GM04504 (cell line): ENCODE measurements at places on chromosomes 7 and 10.
A peak's percentile ranks its signal among the peaks of the same experiment; 100 is the strongest.

DNA sequence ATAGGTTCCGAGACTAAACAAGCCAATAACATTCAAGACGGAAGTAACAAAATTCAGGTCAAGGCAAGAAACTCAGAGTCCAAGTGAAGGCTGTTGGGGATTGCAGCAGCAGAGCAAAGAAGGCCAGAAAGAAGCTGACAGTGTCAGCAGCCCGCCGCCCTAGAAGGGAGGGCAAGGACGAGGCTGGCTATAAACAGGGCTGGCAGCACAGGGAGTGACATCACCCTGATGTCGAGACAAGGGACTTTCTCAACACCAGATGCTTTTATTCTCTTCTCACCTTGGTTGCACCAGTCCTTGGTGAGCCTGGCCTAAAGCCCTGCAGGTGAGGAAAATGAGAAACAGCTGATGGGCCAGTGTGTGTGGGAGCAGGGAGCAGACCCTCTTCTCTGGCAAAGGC is 687.7 kb upstream of the NRP1 start:
- DNase-seq, result no peak

GRCh38 chr10:5711642-5712041 is 27.0 kb downstream of the TASOR2 start:
- DNase-seq, result no peak

DNA sequence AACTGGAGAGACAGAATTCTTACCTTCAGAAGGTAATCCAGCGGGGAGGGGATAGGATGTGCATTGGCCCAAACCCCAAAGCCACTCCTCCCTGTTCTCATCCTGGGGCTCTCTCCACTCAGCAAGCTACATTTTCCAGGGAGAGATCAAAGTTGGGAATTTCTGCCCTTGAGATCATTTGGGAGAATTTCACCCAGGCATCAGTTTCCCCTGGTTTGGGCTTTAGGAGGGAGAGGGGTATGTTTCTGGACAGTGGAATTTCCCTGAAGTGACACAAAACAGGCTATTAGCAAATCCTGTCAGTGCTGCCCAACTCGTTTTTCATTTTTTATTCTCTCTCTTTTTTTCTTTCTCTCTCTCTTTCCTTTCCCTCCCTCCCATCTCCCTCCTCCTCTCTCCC is 35.7 kb downstream of the CYP17A1 start:
- no peak for DNase-seq

DNA sequence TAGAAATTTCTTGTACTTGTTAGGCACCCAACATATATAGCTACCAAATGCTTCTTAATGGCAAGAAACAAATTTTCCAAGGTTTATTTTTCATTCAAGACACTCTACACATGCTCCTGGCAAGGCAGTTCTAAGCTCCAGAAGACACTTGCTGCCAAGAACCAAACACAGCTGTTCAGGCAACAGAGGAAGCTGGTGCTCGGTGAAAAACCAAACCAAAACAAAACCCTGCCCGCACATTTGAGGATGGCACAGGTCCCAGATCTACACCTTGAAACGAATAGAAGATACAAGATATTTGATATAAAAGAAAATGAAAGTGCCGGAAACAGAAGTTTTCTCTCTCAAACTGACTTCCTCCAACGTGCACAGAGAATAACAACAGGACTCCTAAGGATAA is 4.9 kb upstream of the DNTT start:
- DNase-seq, result no peak

DNA sequence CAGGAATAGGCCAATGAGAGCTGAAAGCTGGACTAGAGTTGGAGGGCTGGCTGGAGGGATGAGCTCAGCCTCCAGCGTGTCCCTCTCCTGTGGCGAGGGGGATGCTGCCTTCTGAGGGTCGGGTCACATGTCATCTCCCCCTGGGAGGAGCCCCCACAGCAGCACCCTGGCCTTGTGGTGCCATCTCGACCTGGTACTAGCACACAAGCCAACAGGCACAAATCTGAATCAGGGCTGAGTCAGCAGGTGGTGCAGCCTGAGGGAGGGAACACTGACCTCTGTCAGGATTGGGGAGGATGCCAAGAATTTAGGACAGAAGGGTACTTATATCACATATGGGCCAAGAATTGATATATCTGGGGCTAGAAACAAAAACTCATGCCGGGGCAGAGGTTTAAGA is 280.4 kb downstream of the CELF2 start:
- no peak for DNase-seq

- DNase-seq, result no peak
These were observed 65.2 kb upstream of the CHST15 start for GRCh38 chr10:124158592-124158991.

- no peak for DNase-seq
These were observed 7.7 kb upstream of the ADGRA1 start for GRCh38 chr10:133079836-133080682.

DNA sequence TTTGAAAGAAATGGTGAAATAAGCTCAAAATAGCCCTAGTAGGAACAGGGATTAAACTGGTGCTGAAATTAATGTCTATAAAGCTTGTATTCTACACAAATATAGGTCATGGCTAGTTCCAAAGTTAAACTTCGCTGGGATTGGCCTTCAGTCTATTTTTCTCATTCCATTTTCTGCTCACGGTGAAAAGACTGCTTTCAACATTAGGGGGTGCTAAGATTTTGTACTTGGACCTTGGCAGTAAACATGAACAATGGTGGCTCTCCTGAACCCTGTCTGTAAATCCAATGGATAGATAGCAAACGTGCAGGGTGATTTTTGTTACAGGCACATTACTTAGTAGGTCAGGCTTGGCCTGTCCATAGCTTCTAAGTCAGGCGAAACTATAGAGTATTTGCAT is 36.0 kb upstream of the RSU1 start:
- DNase-seq, result no peak

DNA sequence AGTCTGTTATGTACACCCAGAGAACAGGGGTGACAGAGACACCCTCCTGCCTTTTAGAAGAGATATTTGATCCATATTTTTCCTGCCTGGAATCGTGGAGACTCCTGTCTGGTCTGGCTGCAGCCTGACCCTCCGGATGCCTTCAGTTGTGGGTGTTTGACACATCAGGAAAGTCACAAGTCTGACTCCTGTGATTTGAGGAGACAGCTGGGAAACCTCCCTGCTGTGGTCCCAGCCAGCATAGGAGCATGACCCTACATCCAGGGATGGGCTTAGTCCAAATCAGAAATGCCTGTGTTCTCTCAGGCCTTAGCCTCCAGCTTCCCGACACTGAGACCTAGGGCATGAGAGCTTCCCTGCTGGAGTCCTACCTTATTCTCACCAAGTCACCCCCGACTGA is 43.4 kb downstream of the GOT1 start:
- no peak for DNase-seq

GRCh38 chr7:101494602-101495329 is 132.1 kb downstream of the COL26A1 start:
- DNase-seq, result no peak

- no peak for DNase-seq
These were observed 571.4 kb downstream of the DNAJB6 start for GRCh38 chr7:157908006-157908782.

GRCh38 chr10:84755311-84755710 is 426.9 kb downstream of the CCSER2 start:
- no peak for DNase-seq

DNA sequence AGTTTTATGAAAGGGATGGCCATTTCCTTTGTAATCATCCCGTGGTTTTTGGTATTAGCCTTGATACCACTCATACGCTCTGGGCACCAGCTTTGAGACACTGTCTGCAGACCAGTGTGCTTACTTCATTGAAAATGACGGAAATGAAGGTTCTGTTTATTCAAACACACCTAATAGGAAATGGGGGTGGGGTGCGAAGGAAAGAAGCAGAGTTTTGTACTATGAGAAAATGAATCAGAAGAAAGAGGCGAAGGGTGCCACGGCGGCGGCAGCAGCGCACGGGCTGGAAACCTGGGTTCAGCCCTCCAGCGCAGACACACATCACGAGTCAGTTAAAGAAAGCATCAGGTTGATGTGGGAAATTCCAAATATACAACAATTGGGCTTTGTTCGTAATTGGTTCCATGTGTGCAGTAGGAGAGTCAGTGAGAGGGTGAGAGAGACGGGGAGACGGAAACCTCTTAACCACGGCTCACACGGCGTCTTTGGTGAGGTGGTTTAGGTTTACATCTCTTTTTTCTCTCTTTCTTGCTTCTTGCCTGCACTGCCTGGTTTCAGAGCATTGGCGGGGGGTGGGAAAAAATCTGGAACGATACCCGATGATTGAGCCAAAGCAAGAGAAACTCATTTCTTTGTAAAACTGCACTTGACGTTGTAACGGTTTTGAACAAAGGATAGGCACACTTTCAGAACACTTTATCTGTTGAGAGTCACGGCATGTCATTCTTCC is 321.2 kb downstream of the FRMD4A start:
- DNase-seq, result peak; percentile 43

GRCh38 chr10:122707535-122707934 is 7.9 kb upstream of the C10orf120 start:
- no peak for DNase-seq

DNA sequence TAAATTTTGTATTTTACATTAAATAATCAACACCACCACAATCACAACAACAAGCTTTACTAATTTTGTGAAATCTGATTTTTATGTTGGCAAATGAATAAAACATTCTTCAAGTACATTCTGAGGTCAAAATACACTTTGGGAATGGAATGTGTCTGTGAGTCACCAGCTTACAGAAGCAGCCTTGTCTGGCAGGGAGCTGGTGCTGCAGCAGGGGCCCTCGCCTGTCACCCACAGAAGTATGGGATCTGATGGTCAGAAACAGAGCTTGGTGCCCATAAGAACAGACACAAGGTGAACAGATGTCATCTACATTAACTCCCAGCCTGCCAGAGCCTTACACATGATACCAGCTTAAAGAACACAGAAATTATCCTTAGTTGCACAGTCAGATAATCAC is 496.9 kb downstream of the CCSER2 start:
- DNase-seq, result no peak

- no peak for DNase-seq
These were observed 13.3 kb upstream of the FGFR2 start for GRCh38 chr10:121611393-121612159.

DNA sequence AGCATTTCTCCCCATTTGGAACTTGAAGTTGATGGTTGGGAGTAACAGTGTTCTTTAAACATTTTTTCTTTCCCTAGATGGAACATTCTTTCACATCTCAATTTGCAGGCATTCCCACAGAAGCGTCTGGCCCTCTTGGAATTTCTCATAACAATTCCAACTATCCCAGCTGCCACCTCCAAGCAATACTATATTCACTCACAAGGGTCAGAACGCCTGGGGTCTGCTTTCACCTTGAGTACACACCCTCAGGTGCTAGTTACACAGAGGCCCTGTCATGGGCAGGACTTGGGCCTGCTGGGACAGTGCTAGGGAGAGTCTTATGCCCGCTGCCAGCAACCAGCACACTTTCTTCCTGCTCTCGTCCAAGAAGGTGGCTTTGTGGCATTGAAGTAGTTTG is 136.5 kb downstream of the JCAD start:
- DNase-seq, result no peak
